Bronchial epithelial cell (primary cell): ENCODE measurements at places on chromosomes 7 and 10. TPM values are rescaled to one million over a fixed set of nuclear protein-coding genes. Genes with fewer than 3 reads are reported as not detected.
A peak's percentile ranks its signal among the peaks of the same experiment; 100 is the strongest.

- no peak for DNase-seq
These were observed 384.4 kb downstream of the PARD3 start for GRCh38 chr10:34430685-34431084.

GRCh38 chr7:140214075-140214684, 37.4 kb upstream of the KDM7A start:
- DNase-seq = peak; percentile 91

DNA sequence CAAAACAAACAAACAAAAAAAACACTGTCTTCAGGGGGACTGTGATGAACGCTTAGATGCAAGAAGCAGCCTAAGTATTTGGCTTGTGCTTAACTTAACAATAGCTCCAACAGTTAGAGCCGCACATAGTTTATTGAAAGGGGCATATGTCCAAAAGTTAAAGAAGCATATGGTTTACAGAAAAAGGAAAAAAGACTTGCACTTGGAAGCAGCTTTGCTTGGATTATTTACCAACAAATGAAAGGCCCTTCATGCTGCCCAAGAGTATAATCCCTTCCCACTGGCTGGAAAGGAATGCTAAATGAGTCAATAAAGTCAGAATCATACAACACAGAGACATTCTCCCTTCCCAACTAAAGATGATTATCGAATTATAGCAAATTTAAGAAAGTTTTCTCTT, 77.9 kb downstream of the GLI3 start:
- no peak for DNase-seq

DNA sequence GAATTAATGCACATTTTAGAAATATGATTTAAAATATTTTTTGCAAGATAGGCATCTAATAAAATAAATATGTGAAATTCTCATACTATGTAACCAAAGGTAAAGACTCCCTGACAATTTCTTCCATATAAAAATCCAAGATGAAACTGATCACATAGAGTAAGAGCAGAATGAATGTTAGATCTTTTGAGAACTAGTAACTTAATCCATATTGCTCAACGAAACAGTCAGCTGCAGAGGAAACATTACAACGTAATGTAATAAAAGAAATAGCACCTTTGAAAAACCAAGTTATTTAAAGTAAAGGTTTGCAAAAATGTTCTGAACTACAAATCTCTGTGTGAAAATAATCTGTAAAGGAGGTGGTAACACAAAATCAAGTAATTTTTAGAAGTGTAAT, 28.8 kb downstream of the HACD1 start:
- no peak for DNase-seq

Gene FAM241B
- total RNA-seq = 2.6 and 4.6 TPM in 2 replicates

Gene ARHGAP21
- 62.1 and 80.6 TPM in 2 replicates for total RNA-seq

GRCh38 chr10:74047871-74048270, 50.0 kb downstream of the VCL start:
- no peak for DNase-seq

Gene BHLHA15
- 2.3 and 3.2 TPM in 2 replicates for total RNA-seq

Gene CBLL1
- 9.0 and 12.3 TPM in 2 replicates for total RNA-seq

DNA sequence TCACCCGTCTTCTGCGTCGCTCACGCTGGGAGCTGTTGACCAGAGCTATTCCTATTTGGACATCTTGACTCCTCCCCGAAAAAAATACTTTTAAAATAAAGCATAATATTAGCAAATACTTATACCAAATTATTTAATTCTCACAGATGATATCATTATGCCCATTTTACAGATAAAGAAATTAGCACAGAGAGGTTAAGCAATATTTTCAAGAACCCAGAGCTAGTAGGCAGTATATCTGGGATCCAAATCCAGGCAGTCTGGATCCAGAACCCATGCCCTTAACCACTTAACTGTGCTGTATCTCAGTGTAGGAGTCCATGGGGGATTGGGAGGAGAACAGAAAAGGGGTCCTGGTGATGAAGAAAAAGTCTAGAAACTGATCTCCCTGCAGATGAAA, 6.1 kb downstream of the IQUB start:
- DNase-seq = no peak

DNA sequence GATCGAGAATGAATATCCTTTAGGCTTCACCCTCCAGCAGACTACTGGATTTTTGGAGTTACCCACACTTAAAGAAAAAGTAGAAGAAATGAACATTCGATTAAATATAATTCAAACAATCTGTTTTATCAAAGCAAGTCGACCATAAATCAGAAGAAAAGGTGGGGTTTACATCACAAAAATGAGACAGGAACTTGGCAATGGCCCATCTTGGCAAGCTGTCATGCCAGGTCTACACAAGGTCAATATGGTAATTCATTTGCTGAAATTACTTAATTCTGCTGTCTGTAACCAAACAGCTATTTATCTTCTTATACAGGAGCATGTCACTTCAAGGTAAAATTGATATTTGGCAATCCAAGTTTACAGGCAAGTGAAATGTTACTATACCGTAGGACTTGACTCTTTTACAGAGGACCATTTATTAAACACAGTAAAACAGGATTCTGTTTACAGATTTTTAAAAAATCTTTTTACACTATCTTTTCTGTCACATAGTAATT, 640.6 kb upstream of the NRP1 start:
- no peak for DNase-seq

DNA sequence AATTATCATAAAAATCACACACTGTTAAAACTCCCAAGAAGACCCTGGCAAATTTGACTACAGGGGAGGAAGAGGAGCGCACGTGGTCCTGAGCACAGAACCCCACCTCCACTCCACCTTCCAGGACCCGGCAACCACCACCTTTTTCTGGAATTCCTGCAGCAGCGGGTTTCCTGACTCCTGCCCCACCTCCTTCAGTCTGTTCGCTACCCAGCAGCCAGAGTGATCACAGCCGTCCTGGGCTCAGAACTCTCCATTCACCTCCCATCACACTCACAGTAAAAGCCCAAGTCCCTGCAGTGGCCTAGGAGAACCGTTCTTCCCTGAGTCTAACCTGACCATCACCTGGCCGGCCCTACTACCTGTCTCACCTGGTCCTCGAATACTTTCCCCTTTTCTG, 107.4 kb upstream of the FAM204A start:
- no peak for DNase-seq

DNA sequence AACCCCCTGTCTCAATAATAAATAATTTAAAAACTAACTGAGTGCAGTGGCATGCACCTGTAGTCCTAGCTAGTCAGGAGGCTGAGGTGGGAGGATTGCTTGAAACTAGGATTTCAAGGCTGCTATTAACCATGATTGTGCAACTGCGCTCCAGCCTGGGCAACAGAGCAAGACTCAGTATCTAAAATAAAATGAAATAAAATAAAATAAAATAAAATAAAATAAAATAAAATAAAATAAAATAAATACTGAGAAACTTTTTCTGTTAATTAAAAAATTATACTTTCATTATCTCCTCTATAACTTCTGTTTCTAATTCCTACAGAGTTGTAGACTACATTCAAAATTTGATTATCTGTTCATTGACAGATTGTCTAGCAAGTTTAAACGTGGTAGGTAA, 999.4 kb downstream of the ANKRD7 start:
- no peak for DNase-seq

Gene SCART1
- total RNA-seq = 1.0 and 1.1 TPM in 2 replicates

Gene PRLHR
- total RNA-seq = not detected in 2 replicates

Gene NRG3
- total RNA-seq = not detected in 2 replicates

- DNase-seq = no peak
These were observed 36.3 kb downstream of the CCM2 start for GRCh38 chr7:45036317-45036716.

Gene CTAGE8
- 1.7 and 2.4 TPM in 2 replicates for total RNA-seq

Gene UCN3
- total RNA-seq = not detected in 2 replicates

DNA sequence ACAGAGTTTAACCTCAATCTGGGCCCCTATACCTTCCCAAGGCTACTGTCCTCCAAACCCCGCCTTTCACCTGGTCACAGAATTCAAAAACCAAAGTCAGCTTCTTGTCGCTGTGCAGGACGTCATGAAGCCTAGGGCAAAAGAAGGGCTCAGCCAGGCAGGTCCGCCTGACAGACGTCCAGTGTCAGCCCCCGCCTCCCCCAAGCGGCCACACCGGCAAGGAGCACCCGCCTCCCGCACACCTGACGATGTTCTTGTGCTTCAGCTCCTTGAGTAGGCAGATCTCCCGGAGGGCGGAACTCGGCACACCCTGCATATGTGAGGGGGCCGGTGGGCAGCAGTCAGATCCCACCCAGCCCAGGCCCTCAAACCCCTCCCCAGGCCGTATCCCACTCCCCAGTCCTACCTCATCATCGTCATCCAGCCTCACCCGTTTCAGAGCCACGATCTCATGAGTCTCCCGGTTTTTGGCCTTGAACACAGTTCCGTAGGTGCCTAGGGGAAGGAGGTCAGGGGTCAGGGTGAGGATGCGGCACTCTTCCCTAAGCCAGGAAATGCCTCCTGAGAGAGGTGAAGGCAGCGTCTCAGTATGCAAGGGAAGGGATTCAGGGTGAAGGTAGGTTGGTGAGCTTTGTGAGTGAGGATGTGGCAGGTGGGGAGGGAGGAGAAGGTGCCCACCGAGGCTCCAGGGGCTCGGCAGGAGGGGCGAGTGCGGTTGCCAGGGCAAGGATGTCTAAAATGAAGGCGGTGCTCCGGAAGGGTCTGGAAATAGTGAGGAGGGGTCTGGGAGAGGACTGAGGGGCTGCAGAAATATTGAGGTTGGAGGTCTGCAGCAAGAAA, 811 bp downstream of the CDK5 start:
- no peak for DNase-seq

Gene CH25H
- total RNA-seq = not detected in 2 replicates

DNA sequence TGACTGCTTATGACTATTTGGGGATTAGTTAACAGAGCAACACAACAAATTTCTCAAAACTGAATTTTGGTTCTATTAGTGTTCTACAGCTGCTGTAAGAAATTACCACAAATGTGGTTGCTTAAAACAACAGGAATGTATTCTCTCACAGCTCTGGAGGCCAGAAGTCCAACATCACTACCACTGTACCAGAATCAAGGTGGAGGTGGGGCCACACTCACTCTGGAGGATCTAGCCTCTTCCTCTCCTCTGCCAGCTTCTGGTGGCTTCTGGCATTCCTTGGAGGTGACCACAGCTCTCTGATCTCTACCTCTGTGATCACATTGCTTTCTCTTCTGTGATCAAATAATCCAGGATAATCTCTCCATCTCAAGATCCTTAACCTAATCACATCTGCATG, 194.7 kb upstream of the BMPER start:
- no peak for DNase-seq

DNA sequence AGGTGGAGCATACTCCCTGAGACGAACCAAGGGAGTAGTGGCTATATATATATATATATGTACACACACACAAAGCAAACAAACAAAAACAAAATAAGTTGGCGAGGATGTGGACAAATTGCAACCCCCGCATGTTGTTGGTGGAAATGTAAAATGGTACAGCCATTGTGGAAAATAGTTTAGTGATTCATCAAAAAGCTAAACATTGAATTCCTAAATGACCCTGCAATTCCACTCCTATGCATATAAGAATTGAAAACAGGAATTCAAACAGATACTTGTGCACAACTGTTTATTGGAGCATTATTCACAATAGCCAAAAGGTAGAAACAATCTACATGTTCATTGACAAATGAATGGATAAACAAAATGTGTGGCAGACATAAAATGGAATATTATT, 407.9 kb downstream of the KCNMA1 start:
- DNase-seq = no peak

Gene AKR1C2
- total RNA-seq = 191 and 222 TPM in 2 replicates

GRCh38 chr7:97819161-97819560, 53.0 kb downstream of the ASNS start:
- DNase-seq = peak; percentile 5

Gene ANTXRL
- not detected in 2 replicates for total RNA-seq

GRCh38 chr7:82624965-82625364, 181.4 kb upstream of the CACNA2D1 start:
- no peak for DNase-seq

- DNase-seq = no peak
These were observed 44.9 kb upstream of the UBN2 start for GRCh38 chr7:139186146-139186545.

Gene OR2F2
- not detected in 2 replicates for total RNA-seq

GRCh38 chr7:103592844-103593243, 146.8 kb upstream of the SLC26A5 start:
- DNase-seq = peak; percentile 10

GRCh38 chr7:37484426-37485073, 35.9 kb upstream of the ELMO1 start:
- DNase-seq = no peak

Gene IGF2BP3
- 4.6 and 12.4 TPM in 2 replicates for total RNA-seq

DNA sequence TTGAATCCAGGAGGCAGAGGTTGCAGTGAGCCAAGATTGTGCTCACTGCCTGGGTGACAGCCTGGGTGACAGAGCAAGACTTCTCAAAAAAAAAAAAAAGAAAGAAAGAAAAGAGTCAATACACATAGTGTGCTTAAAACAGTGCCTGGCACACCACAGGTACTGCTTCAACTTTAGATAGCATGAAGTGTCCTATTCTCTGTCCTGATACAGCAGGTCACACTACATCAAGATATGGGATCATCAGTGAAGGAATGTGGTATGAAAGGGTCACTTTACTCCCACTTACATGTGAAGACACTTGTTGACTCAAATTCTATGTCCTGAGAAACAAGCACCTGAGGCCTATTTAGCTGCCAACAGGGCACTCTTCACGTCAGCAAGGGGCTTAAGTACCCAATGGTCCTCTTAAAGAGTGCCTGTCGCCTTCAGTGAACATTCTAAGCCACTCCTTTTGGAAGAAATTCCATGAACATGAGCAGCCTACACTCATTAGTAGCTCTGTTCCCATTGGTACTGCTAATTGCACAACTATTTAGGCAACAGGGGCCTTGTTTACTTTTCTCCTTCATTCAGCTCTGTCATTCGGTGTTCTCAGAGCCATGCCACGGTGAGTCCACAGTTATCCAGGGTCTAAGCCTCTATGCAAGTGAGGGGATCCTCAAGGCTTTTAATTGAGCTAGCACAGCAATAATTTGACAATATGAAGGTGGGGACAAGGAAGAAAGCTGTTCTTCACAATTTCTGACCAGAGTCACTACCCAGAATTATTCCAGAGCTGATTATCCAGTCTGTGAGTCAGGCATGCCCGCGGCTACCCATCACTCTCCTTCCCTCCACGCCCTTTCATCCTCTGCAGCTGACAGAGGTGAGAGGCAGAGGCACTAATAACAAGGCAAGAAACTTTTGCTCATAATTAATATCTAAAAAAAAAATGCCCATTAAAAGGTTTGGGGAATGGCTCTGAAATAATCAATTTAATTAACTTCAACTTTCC, 56.6 kb upstream of the PTN start:
- DNase-seq = peak; percentile 68

GRCh38 chr10:55369670-55370420, 568.8 kb upstream of the PCDH15 start:
- DNase-seq = peak; percentile 7

Gene FGF8
- total RNA-seq = 0.26 and 0.38 TPM in 2 replicates

DNA sequence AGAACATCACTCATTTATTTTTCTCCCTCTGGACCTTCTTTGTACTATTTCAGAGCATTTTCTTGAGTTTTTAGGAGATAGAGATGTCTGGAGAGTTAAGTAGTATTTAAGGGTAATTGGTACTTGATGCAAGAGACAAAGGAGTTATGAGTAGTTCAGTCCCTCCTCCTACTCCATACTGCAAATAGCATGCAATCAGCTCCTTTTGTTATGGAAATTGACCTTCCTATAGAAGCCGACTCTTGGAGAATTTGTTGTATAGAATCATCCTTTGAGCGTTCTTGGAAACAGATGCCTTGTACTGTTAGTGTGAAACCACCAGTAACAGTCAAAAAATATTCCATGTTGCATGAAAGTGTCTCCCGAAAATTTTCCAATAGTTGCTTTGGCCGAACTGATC, 428.2 kb upstream of the GALNT17 start:
- DNase-seq = no peak

Gene OPN4
- total RNA-seq = not detected in 2 replicates

Gene CRHR2
- total RNA-seq = not detected in 2 replicates

Gene STEAP4
- 3.5 and 3.9 TPM in 2 replicates for total RNA-seq

Gene MKI67
- 0.26 and 0.64 TPM in 2 replicates for total RNA-seq
